Bronchial epithelial cell (primary cell): ENCODE measurements at places on chromosomes 2 and 18. TPM values are rescaled to one million over a fixed set of nuclear protein-coding genes. Genes with fewer than 3 reads are reported as not detected.

Gene FTCDNL1
- 0.53 and 1.0 TPM in 2 replicates for total RNA-seq

GRCh38 chr2:11919953-11920352 is 173.5 kb downstream of the LPIN1 start:
- no peak for DNase-seq

DNA sequence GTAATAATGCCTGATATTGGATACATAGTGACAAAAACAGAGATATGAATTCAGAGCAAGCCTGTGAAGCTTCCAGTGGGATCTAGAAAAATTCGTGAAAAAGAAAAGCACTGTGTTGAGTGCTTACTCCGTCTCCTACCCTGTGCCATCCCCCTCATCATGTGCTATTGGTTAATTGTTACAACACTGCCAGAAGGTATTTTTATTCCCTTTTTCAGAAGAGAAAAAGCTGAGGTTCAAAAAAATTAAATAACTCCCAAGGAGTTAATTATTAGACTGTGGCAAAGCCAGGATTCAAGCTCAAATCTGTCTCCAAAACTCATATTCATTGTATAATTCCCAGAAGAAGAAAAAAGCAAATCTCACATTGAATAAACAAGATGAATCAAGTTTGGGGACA is 735.5 kb upstream of the ACVR2A start:
- no peak for DNase-seq

DNA sequence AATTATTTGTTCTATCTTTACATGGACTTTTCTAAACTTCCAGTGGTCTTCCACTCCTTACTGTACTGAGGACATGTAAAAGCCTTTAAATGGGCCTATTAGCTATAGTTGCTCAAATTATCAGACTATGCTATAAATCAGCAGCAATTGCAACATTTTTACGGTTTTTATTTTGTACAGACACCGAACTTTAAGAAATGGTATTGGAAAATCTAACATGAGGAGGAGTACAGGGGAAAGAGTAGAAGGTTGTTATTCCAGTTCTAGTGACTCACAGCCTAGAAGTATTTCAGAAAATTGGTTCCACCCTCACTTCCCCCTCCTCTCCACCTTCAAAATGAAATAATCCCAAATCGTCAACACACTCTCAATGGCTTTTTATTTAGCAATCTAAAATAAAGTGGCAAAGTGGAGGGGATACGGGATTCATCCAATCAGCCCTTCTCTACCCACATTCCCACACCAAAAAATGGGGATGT is 1.1 kb downstream of the NCKAP1 start:
- DNase-seq: peak; percentile 77

GRCh38 chr18:10274301-10274700 is 180.1 kb upstream of the APCDD1 start:
- no peak for DNase-seq
